ENCODE measurements at places on chromosomes 2 and 18.

- no peak for DNase-seq
Measured at GRCh38 chr2:23418461-23418911, 33.5 kb downstream of the KLHL29 start.

- DNase-seq = peak; percentile 99
Measured at GRCh38 chr2:227817850-227818674, 4.4 kb downstream of the CCL20 start.

DNA sequence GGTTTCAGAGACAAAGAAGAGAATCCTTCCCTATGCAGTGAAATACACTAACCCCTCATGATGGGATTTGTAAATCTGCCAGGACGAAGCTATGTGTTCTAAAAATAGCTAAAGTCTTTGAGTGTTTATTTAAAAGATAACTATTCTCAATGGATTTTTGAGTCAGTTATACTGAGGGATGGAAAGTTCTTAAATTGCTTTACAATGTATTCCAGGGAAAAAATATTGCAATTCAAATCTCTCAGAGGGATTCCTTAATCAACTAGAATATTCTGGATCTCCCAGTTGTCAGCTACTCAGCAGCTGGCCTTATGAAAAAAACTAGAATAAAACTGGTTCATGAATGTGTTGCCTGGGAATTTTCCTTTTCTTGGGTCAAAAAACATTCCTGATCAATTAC is 312.4 kb downstream of the PLCL1 start:
- no peak for DNase-seq

- DNase-seq = no peak
Measured at GRCh38 chr2:169664600-169664977, 29.6 kb downstream of the CFAP210 start.

GRCh38 chr2:28390746-28391563 is 1.7 kb upstream of the FOSL2 start:
- peak; percentile 74 for DNase-seq

DNA sequence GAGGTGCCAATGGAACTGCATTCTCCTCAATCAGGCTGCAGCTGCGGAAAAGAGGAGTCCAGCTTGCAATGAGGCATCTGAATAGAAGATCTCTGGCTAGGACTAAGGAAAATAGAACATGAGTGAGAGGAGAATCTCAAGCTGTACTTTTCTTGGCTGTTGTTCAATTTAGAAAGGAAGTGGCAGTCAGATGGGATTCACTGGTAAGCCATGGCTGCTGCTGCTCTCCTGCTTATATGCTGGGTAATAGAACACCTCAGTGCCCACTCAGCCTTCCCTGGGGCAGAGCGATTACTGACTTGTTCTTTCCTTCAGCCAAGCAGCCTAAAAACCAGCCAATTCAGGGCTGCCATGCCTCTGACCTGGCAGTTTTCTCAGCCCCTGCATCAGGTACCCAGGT is 17.6 kb upstream of the CHST9 start:
- no peak for DNase-seq

GRCh38 chr2:171391532-171391931 is 42.3 kb downstream of the METTL8 start:
- no peak for DNase-seq

GRCh38 chr18:59323931-59324622 is 5.6 kb upstream of the CPLX4 start:
- no peak for DNase-seq

- no peak for DNase-seq
Measured at GRCh38 chr2:189673661-189674373, 653 bp upstream of the ANKAR start.

DNA sequence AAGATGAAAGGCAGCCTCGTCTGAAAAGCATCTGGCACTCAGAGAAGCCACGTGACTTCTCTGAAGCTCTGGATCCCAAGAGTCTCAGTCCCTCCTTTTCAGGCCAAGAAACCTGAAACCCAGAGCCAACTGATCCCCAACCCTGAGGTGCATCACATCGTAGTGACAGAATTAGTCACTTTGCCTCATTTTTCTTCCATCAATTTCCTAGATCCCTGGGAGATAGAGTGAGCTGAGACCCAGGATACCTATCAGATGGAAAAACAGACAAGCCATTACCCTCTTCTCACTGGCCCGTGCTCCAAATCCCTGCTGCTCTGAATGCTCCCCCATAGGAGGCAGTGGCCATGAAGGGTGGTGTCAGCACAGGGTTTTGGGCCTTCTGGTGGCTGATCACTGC is 113.1 kb downstream of the ALK start:
- no peak for DNase-seq

- no peak for DNase-seq
Measured at GRCh38 chr2:155190342-155190741, 491.8 kb downstream of the KCNJ3 start.

GRCh38 chr18:46068763-46069162 is 3.3 kb downstream of the PSTPIP2 start:
- no peak for DNase-seq

- DNase-seq = no peak
Measured at GRCh38 chr18:3350566-3351527, 88.9 kb downstream of the MYL12B start.

DNA sequence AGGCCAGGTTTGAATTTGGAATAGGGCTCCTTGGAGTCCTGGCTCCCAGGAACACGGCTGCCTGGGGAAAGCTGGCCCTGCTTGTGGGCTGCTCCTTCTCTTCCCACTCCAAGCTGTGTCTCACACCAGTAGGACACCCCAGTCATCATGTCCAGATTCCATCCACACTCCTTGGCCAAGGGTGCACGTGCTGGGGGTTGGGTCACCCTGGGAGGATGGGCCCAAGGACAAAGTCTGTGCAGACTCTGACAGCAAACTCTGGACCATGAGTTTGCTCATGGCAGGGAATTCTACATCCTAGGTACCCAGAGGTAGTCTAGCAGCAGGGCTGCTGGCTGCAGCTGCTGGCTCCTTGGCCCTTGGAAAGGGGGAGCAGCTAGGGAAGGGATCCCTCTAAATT is 102.4 kb upstream of the EPAS1 start:
- no peak for DNase-seq

DNA sequence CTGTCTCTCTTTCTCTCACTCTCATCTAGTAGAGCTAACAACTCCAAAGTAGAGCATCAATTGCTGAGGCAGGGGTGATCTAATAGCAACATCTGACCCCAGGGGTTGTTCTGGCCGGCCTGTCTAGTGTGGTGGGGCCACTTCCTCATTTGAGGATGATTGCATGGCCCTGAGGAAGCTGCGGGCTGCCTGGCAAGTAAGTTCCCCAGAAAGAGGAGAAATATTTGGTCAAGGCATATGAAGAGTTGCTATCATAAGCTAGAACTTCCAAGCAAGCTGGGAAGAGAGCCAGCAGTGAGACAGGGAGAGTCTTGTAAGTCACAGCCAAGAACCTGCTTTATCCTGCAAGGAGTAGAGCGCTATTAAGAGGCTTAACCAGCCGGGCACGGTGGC is 50.8 kb upstream of the TMEM87B start:
- no peak for DNase-seq

- peak; percentile 30 for DNase-seq
Measured at GRCh38 chr18:28065031-28065792, 111.7 kb downstream of the CDH2 start.

GRCh38 chr2:180101846-180102245 is 94.7 kb upstream of the CWC22 start:
- DNase-seq = no peak

GRCh38 chr2:77512507-77512906 is 9.7 kb downstream of the LRRTM4 start:
- DNase-seq = no peak

DNA sequence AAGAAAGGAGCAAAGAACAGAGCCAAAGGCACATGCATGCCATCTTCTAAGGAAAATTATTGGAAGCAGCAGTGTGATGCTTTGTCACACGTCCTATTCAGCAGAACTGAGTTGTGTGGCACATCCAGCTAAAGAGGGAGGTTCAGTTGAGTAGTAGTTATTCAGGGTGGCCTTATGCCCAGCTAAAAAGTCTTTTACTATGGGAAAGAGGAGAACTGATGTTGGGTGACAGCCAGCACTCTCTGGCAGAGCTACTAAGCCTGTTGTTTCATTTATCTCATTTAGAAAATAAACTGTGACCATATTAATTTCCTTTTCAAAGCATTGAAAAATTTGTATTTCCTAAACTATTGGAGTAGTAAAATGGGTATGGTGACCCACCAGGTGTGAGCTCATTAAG is 18.5 kb downstream of the ITGA6 start:
- DNase-seq = no peak

GRCh38 chr2:197028230-197028629 is 101.7 kb upstream of the PGAP1 start:
- peak; percentile 84 for DNase-seq

DNA sequence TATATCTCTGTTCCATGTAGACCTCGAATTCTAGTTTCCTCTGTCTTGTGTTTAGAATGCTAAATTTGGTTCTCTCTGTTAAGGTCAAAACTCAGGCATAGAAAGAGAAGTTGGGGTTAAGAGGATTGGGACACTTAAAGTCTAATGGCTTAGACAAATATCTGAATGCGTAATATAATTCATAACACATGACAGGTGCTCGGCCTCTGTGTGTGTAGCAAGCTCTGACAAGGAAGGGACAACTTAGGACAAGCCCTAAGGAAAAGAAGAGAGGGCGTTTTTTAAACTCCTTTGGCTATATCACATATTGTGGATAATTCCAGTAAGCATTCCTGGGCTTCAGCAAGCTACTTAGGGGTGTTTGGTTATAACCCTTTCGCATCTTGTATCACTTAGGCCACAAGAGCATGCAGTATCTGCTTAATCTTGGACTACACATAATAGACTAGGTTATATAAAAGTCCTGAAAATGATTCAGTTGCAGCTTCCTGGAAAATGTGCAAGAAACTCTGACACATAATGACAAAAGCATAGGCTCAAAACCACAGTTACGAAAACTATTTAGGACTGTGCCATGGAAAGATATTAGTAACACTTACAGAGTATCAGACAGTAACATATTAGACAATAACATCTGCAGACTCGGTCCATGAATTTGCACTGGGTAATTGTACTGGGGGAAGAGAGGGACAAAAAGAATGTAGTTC is 16.1 kb upstream of the CREB1 start:
- DNase-seq = peak; percentile 56

- no peak for DNase-seq
Measured at GRCh38 chr2:21326152-21326551, 202.4 kb downstream of the TDRD15 start.

DNA sequence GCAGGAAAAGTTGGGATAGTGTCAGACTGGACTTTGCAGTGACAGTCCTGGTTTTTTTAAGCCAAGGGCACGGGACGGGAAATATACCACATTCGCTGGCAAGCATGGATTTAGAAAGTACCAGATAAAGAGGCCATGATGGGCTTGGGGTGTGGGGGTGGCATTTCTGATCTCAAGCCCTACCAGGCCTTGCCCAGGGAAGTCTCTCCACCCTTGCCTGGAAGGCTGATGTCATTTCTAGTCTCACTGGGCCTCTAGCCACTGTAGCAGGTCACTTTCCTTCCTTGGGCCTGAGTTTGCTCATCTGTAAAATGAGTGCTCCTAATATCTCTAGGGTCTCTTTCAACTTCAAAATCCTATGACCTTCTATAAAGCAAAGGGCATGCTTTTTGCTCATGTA is 1.8 kb downstream of the ZBTB7C start:
- no peak for DNase-seq

DNA sequence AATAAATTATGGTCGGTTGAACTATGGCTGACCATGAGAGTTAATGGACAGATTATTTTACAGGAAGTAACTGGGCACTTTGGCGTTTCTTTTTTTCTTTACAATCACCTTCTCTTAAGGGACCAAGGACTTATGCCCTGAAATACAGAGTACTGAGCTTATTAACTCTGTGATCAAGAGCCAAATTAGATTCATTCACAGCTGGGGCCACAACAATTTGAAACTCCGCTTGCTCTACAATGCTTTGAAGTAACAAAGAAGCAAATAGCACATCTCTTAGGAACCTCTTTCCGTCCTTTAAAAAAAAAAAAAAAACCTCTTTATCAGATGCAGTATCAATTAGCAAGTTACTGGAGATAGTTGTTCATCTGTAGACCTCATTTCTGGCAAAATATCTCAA is 112.0 kb downstream of the LYPD6 start:
- DNase-seq = no peak

DNA sequence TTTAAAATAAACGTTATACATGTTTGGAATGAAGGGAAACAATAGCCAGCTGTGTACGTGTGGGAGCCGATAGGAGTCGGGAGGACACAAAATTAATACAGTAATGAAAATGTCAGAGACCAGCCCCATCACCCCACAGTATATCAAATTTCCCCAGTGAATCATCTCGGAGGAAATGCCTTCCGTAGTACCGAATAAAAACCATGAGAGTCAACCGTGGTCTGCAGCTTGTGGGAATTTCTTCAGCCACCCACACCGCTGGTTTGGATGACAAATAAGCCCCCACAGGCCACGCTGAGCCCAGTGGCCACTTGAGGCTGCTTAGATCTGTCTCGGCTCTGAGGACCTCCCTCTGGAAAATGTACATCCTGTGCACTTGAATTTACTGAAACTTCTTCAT is 133.7 kb downstream of the COL6A3 start:
- no peak for DNase-seq

GRCh38 chr18:44884431-44884830 is 203.7 kb downstream of the SETBP1 start:
- DNase-seq = no peak

DNA sequence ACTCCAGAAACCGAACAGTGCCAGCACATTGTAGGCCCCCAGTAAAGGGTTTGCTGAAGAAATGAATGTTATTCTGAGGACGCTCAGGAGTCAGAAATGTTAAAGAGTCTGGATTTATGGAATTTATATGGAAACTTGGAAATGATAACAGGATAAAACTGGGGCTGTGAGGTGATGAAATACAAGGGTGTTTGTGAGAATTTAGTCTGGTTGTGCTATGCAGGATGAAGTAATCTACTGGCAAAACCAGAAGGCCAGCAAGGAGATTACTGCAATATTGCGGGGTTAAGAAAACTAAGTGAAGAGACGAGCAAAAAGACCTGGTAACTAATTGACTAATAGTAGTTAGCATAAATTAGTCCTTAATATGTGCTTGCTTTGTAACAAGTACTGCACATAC is 467.8 kb downstream of the ZEB2 start:
- DNase-seq = no peak

- DNase-seq = no peak
Measured at GRCh38 chr2:189022053-189022481, 47.9 kb downstream of the COL3A1 start.

GRCh38 chr2:2286592-2286991 is 44.5 kb downstream of the MYT1L start:
- no peak for DNase-seq

DNA sequence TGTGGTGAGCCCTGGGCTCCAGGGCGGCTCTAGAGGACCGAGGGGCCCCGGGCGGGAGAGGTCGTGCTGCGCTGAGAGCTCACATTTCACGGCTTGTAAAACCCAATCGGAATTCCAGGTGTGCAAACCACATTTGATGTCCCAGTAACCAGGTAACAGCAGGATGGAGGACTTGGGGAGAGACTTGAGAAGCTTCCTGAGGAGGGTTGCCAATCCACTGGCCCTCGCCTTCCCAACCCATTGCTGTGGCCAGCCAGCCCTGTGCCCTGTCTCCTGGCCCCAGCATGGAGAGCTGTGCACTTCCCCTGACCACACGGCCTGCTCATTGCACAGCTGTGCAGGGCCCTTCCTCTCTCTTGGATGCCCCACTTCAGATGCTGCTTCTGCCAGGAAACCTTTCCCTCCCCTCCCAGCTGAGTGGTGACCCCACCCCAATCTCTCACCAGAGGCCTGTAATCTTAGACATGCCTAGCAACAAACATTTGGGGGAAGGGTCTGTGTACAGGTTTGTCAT is 39.6 kb downstream of the ASB1 start:
- no peak for DNase-seq

Measured in SW 1271 (cell line).